ENCODE measurements at places on chromosomes 13 and 19.

DNA sequence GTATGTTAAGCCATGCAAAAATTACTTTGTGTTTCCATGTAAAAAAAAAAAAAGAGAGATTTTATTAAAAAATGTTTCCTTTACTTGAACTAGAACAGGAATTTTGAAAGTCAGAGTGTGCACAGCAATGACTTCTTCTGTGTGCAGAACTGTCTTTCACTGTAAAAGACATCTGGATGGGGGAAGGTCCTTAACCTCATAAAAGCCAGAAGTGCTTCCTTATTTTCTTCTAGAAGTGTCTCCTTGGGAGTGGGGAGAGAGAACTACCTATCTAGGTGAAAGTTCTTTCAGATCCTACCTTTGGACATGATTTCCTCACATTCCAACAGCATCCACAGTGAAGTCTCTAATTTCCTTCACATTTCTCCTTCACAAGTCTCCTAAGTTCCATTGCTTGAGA lies 360.3 kb downstream of the FGF14 start:
- no peak for DNase-seq

GRCh38 chr19:2969104-2969504 lies 8.3 kb upstream of the TLE6 start:
- peak; percentile 68 for DNase-seq

- DNase-seq, result no peak
Observed at GRCh38 chr19:35118268-35119020, 2.8 kb downstream of the FXYD3 start.

DNA sequence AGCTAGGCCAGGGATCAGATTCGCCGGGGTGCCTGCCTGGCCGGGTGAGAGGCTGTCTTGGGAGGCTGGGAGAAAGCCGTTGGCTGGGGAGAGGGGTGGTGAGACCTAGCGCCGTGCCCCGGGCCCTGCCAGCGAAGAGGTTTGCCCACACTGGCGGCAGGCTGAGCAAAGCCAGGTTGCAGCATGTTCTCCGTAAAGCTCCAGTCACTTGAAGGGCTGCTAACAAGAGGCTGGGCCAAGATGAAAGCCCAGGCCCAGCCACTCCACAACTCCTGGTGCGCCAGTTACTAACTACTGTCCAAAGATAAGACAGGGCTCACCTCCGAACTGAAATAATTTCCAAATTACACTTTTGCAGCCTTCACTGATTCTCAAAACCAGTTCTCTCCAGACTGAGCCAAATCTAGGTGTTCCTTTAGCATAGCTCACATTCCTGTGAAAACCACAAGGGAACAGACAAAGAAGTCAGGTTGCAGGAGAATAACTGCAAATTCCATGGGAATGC lies 16.3 kb downstream of the ELAVL1 start:
- peak; percentile 68 for DNase-seq

DNA sequence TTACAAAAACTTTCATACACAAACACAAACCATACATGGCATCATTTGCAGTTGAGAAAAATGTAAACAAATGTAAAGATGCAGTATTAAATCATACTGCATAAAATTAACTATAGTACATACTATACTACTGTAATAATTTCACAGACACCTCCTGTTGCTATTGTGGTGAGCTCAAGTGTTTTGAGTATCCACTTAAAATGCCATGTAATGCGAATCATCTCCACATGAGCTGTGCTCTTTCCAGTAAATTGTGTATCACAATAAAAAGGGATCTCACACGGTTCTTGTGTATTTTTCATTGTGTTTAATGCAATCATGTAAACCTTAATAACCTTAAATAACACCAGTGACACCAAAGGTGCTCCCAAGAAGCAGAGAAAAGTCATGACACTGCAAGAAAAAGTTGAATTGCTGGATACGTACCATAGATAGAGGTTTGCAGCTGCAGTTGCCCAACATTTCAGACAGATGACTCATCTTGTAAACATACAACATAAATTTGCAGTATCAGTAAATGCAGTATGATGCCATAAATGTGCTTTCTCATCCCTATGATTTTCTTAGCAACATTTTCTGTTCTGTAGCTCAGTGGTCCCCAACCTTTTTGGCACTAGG lies 166.6 kb downstream of the RAP2A start:
- DNase-seq, result no peak

GRCh38 chr13:24264976-24265375 lies 44.4 kb upstream of the C1QTNF9 start:
- peak; percentile 51 for DNase-seq

- DNase-seq, result no peak
Observed at GRCh38 chr13:42401376-42401775, 129.4 kb downstream of the AKAP11 start.

- DNase-seq, result no peak
Observed at GRCh38 chr13:73851104-73851503, 283.1 kb downstream of the KLF12 start.

- DNase-seq, result no peak
Observed at GRCh38 chr19:10142701-10143375, 23.1 kb upstream of the EIF3G start.

DNA sequence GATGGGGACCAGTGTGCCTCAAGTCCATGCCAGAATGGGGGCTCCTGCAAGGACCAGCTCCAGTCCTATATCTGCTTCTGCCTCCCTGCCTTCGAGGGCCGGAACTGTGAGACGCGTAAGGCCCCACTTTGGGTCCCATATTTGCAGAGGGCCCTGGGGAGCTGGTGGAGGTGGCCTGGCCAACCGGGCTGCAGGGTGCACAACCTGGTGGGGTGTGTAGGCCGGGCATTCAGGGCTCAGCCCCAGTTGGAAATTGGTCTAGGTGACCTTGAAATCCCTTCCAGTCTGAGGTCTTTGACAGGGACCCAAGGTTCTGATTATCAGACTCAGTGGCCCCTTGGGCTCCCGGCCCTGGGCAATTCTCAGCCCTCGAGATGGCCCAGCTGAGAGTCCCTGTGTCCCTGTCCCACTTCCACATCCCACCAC lies 8.3 kb downstream of the F7 start:
- no peak for DNase-seq

- peak; percentile 34 for DNase-seq
Observed at GRCh38 chr13:31891472-31891871, 140.1 kb upstream of the FRY start.

DNA sequence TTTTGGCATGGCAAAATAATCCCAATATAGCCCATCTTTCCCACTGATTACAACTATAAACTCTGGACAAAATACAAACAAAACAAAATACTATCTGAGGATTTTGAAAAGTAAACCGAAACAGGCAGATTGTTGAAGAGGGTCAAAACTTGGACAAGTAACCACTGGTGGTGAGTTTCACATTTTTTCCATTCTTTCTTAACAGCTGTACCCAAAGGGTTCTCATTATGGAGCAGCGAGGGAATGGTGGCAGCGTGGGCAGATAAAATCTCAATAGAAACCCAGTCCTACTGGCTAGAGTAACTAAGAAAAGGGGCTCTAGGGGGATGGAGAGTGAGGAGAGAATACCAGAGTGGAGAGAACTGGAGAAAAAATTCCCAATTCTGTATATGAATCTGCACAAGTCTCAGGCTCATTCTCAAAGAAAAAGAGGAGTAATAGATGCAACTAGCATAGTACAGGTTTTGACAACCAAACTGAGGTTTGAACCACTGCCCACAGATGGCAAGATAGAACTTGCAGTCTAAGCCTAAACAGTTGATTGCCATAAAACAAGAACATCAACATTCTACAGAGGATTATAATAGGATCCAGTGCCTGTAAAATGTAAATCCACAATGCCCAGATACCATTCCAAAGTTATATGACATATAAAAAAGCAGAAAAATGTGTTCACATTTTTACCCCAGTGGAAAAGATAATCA lies 284.5 kb downstream of the KCNRG start:
- no peak for DNase-seq

GRCh38 chr13:46712524-46712923 lies 84.4 kb downstream of the ESD start:
- no peak for DNase-seq

GRCh38 chr19:48617146-48617937 lies 1.6 kb downstream of the RPL18 start:
- peak; percentile 18 for DNase-seq

DNA sequence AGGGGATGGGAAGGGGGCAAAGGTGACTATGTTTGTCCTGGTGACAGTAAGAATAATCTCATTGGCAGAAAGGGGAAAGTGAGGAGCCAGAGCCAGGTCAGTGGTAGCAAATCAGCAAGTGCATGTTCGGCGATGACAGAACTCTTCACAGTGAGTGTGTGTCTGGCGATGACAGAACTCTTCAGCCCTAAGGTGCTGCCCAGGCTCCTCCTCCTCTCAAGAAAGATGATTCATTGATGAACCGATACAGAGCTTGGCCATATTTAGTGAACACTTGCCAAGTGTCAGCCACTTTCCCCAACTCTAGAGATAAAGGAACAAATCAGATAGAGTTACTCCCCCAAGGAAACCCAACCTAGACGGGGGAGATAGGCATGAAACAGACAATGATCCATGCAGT lies 199.3 kb upstream of the UBL3 start:
- DNase-seq, result no peak

DNA sequence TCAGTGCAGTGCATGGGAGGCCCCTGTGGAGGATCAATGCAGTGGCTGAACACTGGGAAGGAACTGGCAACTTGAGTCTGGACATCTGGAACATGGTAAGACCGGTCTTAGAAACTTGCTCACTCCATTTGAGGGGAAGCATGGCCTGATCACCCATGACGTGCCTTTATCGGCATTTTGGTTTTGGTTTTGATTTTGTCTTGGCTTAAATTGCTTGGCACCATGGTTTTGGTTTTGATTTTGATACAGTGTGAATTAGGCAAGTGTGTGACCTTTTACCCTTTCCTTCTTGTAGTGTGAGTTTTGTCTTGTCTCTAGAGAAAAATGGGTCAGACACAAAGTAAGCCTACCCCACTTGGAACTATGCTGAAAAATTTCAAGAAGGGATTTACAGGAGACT lies 77.3 kb downstream of the ZNF486 start:
- DNase-seq, result no peak

Measured in thyroid gland (tissue), 4 donors.